Progenitor cell of endocrine pancreas (in vitro differentiated cells): ENCODE measurements at places on chromosomes 1 and 21. TPM values are rescaled to one million over a fixed set of nuclear protein-coding genes. Genes with fewer than 3 reads are reported as not detected.

DNA sequence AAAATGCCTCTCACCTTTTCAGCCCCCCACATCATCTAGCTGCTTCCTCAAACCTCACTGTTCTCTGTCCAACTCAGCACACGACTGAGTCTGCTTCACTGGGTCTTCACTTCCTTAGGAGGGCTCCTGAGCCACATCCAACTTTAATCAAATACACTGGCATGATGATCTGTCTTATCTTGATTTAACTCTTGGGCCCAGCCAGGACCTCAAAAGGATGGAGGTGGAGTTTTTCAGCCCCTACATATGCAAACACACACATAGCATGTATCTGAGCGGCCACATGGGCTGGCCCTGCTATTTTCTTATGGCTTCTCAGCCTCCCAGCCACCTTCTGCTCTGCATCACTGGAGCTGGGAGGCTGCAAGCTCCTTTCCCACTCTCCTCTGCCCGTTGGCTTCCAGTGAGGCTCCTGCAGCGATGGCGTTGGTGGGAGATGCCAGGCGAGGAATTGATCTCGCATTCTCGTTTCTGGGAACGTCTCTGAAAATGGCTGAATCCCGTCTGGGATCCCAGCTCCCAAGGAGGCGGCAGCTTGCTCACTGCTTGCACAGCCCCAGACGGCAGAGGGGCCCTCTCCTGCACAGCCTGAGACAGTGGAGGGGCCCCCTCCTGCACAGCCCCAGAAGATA, 1.8 kb upstream of the PRXL2B start:
- DNase-seq, result no peak

GRCh38 chr1:163056831-163057230, 12.3 kb upstream of the RGS4 start:
- no peak for DNase-seq

- DNase-seq, result no peak
These were observed 104.8 kb upstream of the IPO9 start for GRCh38 chr1:201724039-201724765.

TFAP2E gene
- total RNA-seq, result 0.55 and 0.84 TPM in 2 replicates

- no peak for DNase-seq
These were observed 10.4 kb downstream of the JUN start for GRCh38 chr1:58773406-58773840.

RGS16 gene
- total RNA-seq, result 0.98 and 1.5 TPM in 2 replicates

DNA sequence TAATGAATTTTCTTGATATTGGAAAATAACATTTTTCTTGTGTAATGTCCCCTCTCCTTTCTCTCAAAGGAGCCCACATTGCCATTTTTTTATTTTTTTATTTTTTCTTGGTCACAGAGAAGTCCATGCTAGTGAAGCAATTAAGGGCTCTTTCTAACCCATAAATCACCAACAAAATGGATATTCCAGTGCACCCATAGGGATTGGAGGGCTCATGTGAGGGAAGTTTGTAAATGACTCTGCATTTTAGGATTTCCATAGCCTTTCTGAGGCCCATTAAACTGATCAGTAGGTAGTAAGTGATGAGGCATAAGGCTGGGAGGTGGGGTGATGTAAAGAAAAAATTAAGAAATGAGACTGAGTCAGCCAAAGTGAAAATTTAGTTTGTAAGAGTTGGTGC, 55.9 kb upstream of the JAK1 start:
- no peak for DNase-seq

GRCh38 chr1:20401405-20402010, 84.5 kb downstream of the CAMK2N1 start:
- DNase-seq, result no peak

GRCh38 chr1:34617321-34618118, 137.3 kb upstream of the GJB5 start:
- no peak for DNase-seq

GRCh38 chr1:150555198-150555970, 6.2 kb downstream of the ADAMTSL4 start:
- DNase-seq, result no peak

GRCh38 chr21:32155226-32155625, 123.6 kb downstream of the MIS18A start:
- no peak for DNase-seq

DNA sequence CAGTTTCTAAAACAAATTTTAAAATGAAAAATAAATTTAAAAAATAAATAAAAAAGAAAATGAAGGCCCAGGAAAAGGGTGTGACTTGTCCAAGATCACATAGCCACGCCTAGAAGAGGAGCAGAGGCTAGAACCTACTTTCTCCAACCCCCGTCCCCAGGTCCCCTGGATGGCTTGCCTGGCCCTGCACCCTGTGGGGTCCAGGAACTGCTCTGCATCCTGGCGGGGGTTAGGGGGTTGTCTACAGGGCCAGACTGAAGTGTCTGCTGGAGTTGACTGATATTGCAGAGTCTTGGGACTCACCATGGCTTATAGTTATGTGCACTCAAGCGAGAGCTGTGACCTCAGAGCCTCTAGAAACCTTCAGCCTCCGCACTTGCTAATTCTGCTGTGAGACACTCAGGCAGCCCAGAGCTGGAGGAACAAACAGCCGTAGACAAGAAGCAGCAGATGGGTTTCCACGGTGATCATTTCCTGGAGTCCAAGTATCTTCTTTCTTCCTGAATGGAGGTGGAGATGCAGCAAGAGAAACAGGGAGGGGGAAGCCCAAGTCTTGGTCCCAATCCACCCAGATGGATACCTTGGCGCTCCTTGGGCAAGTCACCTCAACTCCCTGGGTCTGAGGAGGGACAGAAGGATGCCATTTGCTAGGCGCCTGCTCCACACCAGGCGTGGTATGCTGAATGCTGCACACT, 5.2 kb upstream of the EXTL1 start:
- DNase-seq, result no peak

DDR2 gene
- 1.2 and 1.7 TPM in 2 replicates for total RNA-seq

DNA sequence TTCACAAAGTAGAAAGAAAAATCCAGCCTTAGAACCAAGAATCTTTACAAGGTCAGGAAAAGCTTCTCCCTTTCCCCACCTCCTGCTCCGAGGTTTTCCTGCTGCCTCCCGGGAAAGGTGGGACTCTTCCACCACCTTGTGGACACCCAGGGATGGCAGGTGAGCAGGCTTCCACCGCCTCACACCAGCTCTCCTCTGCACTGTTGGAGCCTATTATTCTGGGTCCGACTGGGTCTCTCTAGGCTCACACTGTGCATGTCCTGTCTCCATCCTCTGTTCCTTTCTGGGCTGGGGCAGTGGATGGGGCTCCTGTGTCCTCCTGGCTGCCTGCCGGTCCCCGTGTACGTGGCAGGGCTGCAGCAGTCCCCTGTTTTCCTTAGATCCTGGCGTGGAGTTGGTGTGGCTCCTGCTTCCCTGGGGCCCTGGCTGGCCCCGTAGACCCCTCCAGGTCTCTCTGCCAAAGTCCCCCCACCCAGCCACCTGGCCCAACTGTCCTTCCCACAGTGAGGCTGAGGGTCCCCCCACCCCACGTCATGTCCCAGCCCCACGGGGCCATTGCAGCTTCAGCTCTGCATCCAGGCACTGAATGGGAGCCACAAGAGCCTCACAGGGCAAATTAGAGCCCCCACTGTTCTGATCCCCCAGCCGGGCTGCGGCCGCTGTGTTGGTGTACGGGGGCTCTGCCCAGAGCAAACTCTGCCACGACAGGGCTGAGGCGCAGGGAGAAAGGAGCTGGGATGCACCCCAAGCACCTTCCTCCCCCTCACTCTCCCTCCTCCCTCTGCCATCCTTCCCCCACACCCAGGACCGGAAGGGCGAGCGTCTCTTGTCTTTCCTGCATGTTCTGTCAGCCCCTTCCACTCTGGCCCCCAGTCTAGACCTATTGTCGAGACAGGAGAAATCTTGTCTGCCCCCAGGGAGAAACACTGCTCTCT, 3.3 kb upstream of the SLC45A1 start:
- DNase-seq, result peak; percentile 78

AQP10 gene
- 0.64 and 0.96 TPM in 2 replicates for total RNA-seq

DNA sequence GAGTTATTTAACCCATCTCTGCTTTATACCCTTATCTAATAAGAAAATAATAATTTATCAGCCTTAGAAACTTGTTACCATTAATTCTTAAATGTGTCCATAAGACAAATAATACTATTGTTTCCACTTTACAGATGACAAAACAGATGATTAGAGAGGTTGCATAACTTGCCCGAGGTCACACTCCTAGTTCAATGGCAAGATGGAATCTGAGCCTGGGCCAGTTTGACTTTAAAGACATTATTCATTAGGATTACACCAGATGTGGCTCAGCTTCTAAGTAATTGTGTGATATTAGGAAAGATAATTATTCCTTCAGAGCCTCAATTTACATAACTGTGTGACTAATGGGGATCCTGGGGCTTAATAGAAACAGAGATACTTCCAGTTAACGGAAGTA, 42.3 kb upstream of the KCNK2 start:
- no peak for DNase-seq

EPHX1 gene
- 41.2 and 41.5 TPM in 2 replicates for total RNA-seq

- DNase-seq, result no peak
These were observed 71.4 kb upstream of the GCLM start for GRCh38 chr1:93980320-93981273.

DNA sequence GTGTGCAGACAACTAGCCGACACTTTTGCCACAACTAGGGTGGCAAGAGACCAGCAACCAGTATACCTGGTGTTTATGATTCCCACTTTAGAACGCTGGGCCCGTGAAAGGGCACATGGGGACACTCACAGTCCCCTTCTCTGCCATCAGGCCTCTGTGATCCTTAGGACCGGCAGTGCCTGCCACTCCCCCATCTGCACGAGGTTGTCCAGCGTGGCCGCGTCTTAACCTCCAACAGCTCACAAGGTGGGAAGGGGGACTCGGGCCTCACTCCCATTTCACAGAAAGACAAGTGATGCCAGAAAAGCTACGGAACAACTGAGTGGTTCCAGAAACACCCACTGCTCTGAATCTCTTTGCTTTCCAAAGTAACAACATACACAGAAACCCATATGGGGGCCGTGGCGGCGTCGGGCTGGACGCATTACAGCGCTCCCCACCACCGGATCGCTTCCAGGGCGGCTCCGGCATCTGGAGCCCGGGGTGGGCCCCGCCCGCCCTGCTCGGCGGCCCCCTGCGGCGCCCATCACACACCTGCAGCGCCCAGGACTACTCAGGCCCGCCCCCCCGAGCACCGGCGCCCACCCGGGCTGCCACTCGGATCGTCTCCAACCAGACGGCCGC, 1.0 kb downstream of the ZNF496 start:
- DNase-seq, result no peak

- no peak for DNase-seq
These were observed 108.1 kb downstream of the RNF220 start for GRCh38 chr1:44513111-44513510.

RGS7 gene
- total RNA-seq, result 2.4 and 2.8 TPM in 2 replicates

DNA sequence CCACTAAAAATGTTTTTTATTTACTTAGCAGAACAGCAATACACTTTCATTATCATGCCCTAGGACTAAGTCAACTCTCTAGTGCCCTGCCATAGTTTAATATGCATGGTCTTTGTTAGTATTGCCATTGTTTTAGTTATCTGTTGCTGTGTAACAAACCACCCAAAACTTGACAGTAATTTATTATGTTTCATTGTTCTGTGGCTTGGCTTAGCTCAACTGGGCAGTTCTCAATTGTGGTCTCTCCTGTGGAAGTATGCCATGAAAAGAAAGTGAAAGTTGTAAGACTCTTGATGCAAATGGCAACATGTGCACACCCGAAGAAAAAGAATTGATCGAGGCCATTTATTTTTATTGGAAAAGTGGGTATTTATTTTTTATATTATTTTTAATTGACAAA, 206.3 kb upstream of the KCTD3 start:
- DNase-seq, result no peak

DYRK3 gene
- total RNA-seq, result 8.4 and 9.1 TPM in 2 replicates

TNFRSF8 gene
- total RNA-seq, result not detected in 2 replicates

DNA sequence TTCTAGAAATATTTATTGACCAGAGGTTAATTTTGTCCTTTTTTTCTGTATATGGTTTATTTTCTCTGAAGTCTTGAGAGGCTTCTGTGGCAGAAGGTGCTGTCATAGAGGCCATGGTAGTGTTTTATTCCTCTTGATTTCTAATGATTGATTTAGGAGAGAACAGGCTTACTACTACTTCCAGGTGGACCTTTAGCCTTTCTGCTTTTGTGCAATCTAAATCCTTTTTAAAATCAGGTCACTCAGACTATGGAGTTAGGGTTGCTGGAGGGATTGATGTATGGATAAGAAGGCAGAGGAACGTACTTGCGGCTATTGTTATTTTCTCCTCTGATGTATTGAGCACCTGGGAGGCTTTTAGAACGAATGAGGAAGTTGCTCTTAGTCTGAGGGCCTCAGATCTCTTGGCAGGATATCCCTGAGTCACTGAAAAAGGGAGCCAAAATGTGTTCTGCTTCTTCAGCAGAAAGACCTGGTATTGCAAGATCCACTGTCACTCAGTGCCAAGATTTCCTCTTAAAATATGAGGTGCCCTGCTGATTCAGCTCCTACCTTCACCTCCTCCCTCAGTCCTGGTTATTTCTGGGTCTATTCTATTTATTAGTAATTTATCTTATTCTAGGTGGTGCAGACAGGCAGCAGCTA, 277.4 kb downstream of the ZNF648 start:
- no peak for DNase-seq

PDZK1 gene
- 25.0 and 26.2 TPM in 2 replicates for total RNA-seq

DNA sequence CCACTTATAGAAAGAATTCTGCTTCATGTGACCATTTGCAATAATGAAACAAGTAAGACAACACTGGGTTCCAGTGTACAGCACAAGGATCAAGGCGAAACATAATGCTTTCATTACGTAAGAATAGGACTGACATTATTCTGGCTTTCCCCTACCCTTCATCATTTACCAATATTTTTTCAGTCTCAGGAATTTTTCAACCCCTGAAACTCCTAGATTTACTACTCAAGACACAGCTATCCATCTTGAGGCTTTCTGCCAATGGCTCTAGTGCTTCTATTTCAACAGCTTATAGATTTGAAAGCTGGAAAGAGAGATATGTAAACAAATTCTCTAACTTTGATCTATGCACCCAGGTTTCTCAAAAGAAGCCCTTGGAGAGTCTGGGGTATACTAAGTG, 48.4 kb downstream of the WLS start:
- no peak for DNase-seq

DNA sequence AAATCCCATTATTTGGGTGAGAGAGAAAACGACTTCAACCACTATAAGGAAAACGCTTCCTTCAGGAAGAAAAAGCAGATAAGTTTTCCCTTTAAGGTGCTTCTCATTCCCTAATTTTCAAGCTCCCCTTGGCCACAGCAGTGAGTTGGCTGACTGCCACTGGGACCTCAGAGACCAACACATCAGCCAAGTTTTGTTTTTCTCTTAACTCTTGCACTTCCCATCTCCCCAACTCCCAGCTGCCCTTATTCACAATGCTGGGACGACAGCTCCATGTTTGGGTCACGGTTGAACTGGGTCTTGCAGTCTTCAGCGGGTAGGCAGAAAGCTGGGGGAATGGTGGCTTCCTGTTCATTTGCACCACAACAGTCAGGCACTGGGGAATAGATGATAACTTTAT, 18.9 kb downstream of the SGIP1 start:
- DNase-seq, result no peak
